ENCODE measurements at places on chromosomes 5 and 9. TPM values are rescaled to one million over a fixed set of nuclear protein-coding genes. Genes with fewer than 3 reads are reported as not detected.

GRCh38 chr5:81972492-81972783 is 615 bp downstream of the ATG10 start:
- DNase-seq = no peak

DNA sequence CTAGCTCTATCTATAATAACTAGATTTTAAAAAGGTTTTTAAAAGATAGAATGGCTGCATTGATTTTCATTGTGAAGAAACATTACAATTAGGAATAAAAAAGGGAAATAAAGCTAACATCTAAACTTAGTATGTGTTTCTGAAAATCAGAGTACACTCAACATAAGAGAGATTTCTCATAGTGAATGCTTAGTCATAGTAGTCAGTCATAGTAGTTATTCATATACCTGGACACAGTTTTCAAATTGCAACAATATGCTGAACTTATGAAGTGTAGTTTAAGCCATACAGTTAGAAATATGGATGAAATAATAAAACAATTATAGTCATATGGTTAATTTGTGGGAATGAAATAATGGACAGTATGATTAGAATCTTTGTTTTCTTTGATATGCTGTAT is 273.0 kb upstream of the CTNND2 start:
- no peak for DNase-seq

- no peak for DNase-seq
Observed at GRCh38 chr5:71529682-71530081, 57.5 kb upstream of the MCCC2 start.

Gene LCN9
- total RNA-seq = not detected

Gene THBS4
- 2.1 TPM for total RNA-seq
